ENCODE measurements at places on chromosomes 1 and 21.

DNA sequence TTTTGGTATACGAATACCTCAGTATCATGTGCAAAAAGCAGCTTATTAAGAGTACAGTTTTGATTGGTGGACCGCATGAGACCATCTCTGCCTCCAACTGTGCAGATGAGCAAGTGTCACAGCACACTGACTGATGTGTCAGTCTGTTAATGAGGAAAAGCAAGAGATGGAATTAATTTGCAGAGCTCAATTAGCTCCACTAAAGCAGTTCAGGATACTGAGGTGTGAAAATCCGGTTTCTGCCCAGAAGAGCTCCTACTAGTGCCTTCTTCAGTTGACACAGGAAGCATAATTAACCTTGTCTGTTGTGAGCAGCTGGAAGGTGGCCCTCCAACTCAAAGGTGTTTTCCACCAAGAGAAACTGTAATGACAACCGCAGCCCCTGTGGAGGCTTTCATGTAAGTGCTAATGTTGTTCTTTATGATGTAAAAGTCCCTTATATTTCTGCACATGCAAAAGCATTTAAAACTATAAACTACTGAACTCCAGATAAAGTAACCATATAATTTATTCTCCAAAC, 44.3 kb downstream of the PCNX2 start:
- DNase-seq, result no peak

- DNase-seq, result no peak
These were observed 111.7 kb downstream of the ADGRL4 start for GRCh38 chr1:78894811-78895210.

- DNase-seq, result no peak
These were observed 1.8 kb downstream of the LAMC1 start for GRCh38 chr1:183025010-183025337.

- no peak for DNase-seq
These were observed 92.8 kb downstream of the ETS2 start for GRCh38 chr21:38898422-38899096.

DNA sequence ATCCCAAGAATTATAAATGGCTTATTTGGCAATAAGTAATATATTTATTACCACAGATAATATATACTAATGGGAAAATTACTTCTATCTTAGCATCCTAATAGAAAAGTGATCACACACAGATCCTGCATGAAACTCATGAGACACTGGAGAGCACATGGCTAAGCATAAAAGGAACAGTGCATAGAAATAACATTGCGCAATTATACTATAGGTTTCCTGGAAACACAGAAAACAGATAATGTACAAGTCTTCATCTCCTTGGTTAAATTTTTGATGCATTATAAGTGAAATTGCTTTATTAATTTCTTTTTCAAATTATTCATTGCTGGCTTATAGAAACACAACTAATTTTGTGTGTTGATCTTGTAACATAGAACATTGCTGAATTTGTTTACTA, 210.4 kb downstream of the USH2A start:
- no peak for DNase-seq
